ENCODE measurements at places on chromosomes 4 and X.

- no peak for DNase-seq
Observed at GRCh38 chrX:84748965-84749656, 246.9 kb upstream of the HDX start.

GRCh38 chrX:97405031-97405660, 521.4 kb downstream of the RPA4 start:
- no peak for DNase-seq

DNA sequence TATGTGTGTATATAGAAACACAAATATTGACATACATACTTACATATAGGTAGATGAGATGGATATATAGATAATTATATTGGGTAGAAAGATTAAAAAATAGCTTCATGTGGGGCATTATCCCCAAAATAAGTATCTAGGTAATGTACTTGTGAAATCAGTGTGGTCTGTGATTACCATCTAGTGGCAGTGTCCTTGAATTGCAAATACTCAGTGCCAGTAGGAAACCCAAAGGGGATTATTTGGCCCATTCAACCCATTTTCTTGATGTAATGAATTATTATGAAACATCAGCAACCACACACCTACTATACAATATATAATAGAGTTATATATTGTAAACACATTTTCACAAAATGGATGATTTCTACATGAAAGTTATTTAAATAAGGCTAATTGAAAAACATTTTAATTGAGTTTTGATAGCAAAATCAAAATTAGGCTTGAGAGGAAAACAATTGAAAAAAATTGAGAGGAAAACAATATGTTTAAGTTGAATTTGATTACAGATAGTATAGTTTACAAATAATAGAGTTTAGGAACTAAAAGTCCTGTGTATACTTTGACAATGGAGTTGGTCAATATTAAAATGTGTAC, 389.4 kb downstream of the GALNTL6 start:
- no peak for DNase-seq

DNA sequence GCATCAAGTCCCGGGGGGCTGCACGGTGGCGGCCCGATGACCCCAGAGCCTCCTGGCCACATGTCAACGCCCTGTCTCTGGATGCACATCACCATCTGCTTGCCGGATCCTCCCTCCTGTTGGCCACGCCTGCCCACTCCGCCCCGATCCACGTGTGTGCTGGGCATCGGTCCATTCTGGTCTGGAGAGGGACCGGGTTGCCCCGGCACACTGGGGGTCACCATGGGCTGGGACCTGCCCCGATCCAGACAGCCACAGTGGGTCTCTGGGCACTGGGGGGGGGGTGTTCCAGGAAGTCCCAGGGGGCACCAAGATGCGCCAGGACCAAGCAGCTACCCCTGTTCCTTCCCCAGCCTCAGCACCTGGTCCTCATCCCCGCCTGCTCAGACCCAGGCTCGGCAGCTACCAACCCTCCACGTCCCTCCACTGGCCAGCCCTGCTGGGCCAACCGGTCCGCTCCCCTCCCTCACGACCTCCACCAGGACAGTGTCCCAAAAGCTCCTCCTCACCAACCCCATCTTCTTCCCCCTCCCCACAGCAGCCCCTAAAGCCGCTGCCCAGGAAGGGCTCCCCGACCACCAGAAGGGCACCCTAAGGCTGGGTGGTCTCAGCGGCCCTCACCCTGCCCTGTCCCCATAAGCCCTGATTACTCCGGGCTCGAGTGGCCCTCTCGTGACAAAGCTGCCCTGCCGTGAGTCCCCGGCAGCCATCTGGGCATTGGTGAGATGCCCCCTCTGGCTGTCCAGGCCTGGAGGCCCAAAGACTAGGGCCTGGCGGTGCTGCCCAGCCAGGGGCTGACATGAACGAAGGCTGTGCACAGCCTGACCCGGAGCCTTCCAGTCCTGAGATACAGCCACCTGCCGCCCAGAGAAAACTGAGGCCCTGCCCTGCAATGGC, 4.6 kb downstream of the CTBP1 start:
- DNase-seq: peak; percentile 62

DNA sequence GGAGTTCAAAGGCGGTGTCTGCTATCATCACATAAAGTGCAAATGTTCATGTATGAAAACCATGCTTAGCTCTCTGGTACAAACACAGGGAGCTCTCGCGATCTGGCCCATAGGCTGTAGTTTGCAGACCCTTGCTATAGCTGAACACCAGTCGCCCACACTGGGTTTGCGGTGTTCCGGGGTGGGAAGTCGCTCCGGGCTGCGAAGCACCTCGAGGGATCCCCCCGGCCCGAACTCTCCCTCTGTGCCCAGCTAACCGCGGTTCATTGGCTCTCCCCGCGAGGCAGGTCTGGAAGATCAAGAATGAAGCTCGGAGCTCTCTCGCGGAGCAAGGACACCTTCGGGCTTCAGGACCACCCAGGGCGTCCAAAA, 341 bp upstream of the PRPS2 start:
- no peak for DNase-seq

GRCh38 chr4:129059028-129059427, 34.3 kb downstream of the SCLT1 start:
- no peak for DNase-seq

DNA sequence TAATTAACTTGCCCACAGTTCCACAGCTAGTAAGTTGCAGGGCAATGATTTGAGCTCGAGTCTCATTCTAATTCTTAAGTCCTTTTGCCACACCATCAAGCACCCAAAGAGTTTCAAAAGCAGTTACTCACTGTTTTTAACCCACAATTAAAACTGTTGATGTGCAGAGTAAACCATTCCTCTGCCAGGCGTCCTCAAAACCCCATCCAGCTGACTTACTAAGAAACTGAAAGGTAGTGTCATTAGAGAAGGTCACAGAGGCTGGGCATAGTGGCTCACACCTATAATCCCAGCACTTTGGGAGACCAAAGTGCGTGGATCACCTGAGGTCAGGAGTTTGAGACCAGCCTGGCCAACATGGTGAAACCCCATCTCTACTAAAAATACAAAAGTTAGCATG, 121.7 kb downstream of the CHIC2 start:
- no peak for DNase-seq

- no peak for DNase-seq
Observed at GRCh38 chrX:20664131-20664530, 397.4 kb upstream of the RPS6KA3 start.

DNA sequence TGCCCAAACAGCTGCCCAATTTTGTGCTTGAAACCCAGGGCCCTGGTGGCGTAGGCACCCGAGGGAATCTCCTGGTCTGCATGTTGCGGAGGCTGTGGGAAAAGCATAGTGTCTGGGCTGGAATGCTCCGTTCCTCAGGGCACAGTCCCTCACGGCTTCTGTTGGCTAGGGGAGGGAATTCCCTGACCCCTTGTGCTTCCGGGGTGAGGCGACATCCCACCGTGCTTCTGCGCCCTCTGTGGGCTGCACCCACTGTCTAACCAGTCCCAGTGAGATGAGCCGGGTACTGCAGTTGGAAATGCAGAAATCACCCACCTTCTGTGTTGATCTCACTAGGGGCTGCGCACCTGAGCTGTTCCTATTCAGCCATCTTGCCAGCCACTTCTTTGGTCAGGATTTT, 399.4 kb upstream of the FTHL17 start:
- no peak for DNase-seq

DNA sequence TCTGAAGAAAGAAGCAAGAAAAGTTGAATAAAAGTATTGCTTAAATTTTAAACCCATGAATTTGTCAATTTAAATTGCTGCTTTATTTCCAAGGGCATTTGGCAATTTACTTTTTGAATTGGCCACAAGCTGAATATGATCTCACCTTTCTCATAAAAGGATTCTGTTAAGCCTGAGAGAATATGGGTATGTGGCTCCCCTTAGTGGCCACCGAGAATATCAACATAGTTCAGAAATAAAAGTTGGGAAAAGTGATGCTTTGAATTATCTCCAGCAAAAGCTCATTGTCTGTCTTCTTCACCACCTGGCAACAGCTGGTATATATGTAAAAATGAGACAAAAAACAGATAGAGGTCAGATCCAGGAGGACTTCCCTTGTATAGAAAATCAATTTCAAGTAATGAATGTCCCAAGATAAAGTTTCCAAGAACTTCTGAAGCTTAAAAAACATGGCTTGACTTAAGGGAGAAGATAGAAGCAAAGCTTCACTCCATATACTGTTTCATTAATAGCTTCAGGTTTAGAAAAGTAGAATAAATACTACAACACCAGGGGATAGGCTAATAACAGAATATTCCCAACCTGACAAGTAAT, 290.7 kb upstream of the FAM241A start:
- DNase-seq: no peak

- DNase-seq: no peak
Observed at GRCh38 chr4:165402375-165402774, 23.6 kb downstream of the CPE start.

GRCh38 chr4:157819693-157820464, 352.9 kb downstream of the GASK1B start:
- DNase-seq: no peak

DNA sequence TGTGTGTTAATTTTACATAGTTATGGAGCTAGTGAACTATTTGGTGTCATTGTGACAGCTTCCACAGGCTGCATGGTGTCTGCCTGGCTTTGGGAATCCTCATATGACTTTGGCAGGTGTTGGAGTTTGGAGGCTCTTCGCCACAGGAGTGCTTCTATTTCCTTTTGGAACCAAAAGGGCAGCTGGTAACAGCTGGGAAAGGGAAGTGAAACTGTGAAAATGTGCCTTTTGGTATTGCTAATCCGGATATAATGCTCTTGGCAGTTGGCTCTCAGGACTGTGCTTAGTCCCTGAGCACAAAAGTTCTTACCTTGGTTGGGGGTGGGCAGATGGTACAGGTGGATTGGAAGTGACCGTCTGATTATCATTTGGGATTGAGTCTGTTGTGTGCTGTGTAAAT, 18.1 kb downstream of the OFD1 start:
- DNase-seq: no peak

DNA sequence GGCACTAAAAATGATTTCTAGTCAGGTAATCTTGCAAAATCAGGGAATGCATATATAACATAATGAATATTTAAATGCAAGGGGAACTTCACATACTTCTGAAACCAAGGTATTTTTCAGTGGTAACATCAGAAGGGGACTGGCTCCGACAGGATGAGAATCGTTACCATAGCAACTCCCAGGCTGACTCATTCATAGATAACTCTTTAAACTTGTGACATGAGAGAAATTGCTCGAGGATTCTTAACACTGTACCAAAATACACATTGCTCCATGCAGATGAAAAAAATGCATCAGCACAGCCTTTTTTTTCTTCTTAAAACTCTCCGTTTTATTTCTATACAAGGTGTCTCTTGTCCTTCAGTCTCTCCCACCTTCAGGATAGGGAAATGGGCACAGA, 114.3 kb downstream of the GABRB1 start:
- no peak for DNase-seq

- DNase-seq: no peak
Observed at GRCh38 chr4:68591204-68591603, 15.1 kb upstream of the UGT2B17 start.

GRCh38 chr4:111208970-111209369, 586.1 kb upstream of the PITX2 start:
- DNase-seq: no peak

- peak; percentile 26 for DNase-seq
Observed at GRCh38 chrX:154348646-154349358, 25.6 kb downstream of the FLNA start.

DNA sequence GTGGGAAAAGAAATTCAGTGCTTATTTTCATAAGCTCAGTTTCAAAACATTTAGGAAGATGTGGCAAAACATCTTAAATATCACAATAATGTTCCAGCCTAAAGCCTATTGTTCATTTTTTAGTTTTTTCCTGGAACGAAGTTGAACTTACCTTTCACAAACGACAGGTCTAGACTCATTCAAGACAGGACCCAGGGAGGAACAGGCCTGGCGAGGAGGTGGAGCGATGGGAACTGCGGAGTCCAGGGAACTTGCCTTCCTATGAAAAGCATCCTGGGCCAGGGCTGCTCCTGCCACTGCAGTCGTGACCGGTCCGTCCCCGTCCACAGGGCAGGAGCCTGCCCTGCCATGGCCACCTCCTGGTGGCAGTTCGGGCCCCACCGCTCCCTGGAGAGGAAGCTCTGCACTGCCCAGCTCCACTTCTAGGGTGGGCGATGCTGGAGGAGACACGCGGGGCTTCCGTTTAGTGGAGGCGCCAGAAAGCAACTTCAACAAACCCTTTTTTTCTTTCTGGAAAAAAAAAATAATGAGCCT, 96.7 kb upstream of the CBR4 start:
- DNase-seq: no peak

- no peak for DNase-seq
Observed at GRCh38 chr4:181538431-181538830, 704.8 kb upstream of the TENM3 start.

DNA sequence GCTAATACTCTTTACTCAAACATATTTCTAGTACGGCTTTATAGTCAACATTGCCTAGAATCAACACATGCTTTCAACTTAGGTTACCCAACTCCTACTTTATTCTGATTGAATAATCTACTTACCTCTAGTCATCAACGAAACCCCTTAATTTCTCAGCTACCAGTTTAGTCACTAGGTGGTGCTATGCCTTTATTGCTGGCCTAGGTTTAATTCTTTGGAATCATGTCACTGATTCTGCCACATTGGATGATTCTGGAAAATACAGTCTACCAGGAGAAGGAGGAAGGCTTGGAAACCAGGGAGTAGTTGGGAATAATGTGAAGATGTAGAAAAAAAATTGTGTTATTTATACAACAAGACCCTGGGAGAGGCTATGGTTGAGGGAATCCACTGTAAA, 167.7 kb downstream of the DCAF12L2 start:
- DNase-seq: no peak

DNA sequence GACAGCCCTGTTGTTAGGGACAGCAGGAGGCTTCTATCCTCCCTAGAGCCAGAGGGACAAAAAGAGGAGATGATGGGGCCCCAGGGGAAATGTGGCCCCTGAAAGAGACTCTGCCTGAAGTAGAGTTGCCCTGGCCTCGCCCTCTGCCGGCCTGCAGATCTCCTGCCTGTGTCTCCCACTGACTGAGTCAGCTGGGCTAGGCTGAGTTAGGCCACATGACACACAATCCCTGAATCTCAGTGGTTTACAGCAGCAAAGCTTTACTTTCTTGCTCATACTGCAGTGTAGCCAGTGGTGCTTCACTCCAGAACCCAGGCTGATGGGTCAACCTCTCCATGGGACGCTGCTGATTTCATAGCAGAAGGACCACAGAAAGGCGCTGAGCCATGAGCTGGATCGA, 23.5 kb downstream of the DRD5 start:
- DNase-seq: no peak

GRCh38 chrX:44072631-44073030, 99.4 kb upstream of the NDP start:
- no peak for DNase-seq

DNA sequence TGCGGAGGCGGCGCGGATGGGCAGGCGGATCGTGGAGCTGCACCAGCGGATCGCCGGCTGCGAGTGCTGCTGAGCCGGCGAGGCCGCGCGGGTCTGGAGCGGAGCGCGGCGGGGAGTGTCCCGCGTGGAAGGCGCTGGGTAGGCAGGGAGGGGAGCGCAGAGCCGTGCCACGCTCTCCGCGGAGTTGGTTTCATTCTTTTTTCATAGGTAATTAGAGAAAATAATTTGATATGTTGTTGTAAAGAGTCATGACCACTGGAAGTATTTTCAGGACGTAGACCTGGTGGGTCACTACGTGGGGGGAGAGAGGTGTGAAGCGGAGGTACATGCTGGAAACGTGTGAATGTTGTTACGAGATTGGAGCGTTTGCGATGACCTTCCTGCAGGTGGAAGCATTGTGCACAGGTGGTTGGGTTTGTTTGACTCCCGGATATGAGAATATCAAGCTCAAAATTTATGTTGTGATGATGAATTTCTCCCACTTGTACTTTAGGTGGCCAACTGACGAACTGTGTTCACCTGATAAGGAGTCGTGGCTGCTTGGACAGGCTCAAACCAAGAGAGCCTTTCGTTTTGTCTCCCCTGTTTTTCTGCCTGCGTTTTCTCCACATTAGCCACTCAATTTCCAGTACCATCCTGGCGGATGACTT, 19.1 kb upstream of the S100P start:
- peak; percentile 46 for DNase-seq
